ENCODE measurements at places on chromosomes 2 and 18. TPM values are rescaled to one million over a fixed set of nuclear protein-coding genes. Genes with fewer than 3 reads are reported as not detected.

Gene CABYR
- total RNA-seq: 2.1 TPM

Gene LRRTM4
- not detected for total RNA-seq

Gene GYPC
- total RNA-seq: 172 TPM

Gene TLX2
- total RNA-seq: not detected

Gene MOGAT1
- total RNA-seq: not detected

Gene C2orf72
- total RNA-seq: 2.6 TPM

Gene IL1R1
- total RNA-seq: 0.63 TPM

Gene PLEK
- 4.8 TPM for total RNA-seq

Gene GAL3ST2
- total RNA-seq: 0.89 TPM

Gene RAB6C
- not detected for total RNA-seq

Gene GPBAR1
- total RNA-seq: 0.16 TPM

Gene PLA2R1
- not detected for total RNA-seq

- peaks cover 11% of the 10 kb centered on the region for H3K27me3 ChIP-seq
- no peaks in the 10 kb centered on the region for H3K36me3 ChIP-seq
- DNase-seq: no peak
Observed at GRCh38 chr2:219028996-219029828, 12.1 kb downstream of the CFAP65 start.

- no peak for DNase-seq
- H3K27me3 ChIP-seq: no peaks in the 10 kb centered on the region
- H3K36me3 ChIP-seq: peaks cover 3% of the 10 kb centered on the region
Observed at GRCh38 chr2:201349601-201350000, 7.5 kb downstream of the FLACC1 start.

DNA sequence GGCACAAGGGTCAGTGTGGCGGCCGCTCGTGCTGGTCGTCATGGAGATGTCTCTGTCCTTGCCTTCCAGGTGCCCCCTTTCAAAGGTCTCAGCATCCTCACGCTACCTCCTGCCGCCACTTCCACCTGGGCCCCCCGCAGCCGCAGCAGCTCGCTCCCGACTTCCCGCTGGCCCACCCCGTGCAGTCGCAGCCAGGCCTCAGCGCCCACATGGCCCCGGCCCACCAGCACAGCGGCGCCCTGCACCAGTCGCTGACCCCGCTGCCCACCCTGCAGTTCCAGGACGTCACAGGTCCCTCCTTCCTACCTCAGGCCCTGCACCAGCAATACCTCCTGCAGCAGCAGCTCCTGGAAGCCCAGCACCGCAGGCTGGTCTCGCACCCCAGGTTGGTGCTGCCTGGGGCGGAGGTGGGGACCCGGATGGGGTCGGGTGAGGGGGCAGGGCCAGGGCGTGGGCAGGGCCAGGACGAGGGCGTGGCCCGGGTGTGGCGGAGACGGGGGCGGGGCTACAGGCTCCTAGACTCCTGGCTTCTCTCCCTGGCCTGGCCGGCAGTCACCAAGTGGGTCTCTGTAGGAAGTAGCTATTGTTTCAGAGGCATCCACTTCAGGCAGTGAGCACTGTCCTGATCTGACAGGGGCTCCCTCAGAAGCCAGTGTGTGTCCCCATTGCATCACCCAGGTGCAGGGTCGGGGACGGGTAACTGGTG, 223.7 kb downstream of the LOXHD1 start:
- H3K36me3 ChIP-seq: no peaks in the 10 kb centered on the region
- no peak overlapping the region for H3K27ac ChIP-seq
- H3K27me3 ChIP-seq: no peaks in the 10 kb centered on the region
- H3K4me1 ChIP-seq: no peaks in the 10 kb centered on the region

DNA sequence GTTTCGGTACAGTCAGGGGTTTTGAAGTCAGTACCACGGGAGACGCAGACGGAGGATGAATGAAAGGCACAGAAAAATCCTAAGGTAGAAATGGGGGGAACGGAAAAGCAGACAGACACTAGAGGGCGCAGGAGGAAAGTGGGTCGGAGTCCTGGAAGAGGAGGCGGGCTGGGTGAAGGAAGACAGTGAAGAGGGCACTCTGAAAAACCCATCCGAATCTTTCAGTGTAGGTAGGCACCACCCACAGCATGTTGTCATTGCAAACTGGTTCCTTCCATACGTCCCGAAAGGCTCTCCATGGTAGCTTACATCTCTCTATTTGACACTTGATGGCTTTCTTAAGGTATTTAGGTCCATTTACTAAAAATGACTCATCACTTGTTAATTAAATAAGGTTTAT, 18.5 kb upstream of the ZNF236 start:
- no peak overlapping the region for H3K27ac ChIP-seq
- H3K4me3 ChIP-seq: no peak overlapping the region
- DNase-seq: peak; percentile 82
- peaks cover 14% of the 10 kb centered on the region for H3K27me3 ChIP-seq
- H3K4me1 ChIP-seq: peaks cover 9% of the 10 kb centered on the region

DNA sequence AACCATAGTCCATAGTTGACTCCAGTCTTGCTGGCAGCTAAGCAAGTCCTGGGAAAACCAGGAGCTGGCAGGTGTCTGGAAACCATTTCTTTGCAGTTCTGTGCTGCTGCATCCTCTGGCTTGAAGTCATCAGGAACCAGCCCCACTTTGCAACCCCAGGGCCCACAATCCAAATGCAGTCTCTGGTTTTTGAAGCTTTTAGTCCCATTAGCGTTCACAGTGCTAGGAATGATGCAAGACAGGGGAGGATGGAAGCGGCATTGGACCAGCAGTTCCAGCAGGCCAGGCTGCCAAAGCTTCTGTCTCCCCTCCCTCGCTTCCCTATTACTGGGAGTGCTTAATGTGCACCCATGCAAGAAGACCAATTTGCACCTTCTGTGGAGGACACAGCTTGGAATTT, 106.4 kb downstream of the ZBTB7C start:
- H3K27me3 ChIP-seq: no peaks in the 10 kb centered on the region
- peaks cover 5% of the 10 kb centered on the region for H3K4me1 ChIP-seq
- H3K27ac ChIP-seq: no peak overlapping the region
- H3K36me3 ChIP-seq: no peaks in the 10 kb centered on the region
- no peak overlapping the region for H3K4me3 ChIP-seq
- no peak for DNase-seq

GRCh38 chr2:96533292-96534073, 3.1 kb upstream of the ARID5A start:
- no peak overlapping the region for H3K4me3 ChIP-seq
- H3K27ac ChIP-seq: peak overlapping the region; percentile 25
- H3K36me3 ChIP-seq: peaks cover 8% of the 10 kb centered on the region
- no peak for DNase-seq

DNA sequence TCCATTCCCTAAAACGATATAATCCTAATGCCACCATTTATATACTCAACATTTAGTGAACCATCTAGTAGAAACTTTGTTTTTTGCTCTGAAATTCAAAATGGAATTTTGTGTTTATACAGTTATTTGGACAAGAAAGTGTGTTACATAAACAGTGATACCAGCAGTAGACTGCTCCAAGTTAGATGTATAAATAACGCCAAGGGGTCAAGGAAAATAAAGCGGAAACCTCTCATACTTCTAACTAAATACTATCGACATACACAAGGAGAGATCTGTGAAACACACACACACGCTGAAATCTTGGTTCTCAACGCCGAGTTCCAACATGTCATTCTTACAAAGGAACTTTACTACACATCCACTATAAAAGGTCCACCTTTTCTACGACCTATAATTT, 1.2 kb downstream of the TXNL1 start:
- peak overlapping the region; percentile 96 for H3K27ac ChIP-seq
- DNase-seq: no peak
- H3K27me3 ChIP-seq: no peaks in the 10 kb centered on the region
- peaks cover 38% of the 10 kb centered on the region for H3K4me1 ChIP-seq
- H3K36me3 ChIP-seq: peaks cover 34% of the 10 kb centered on the region
- H3K4me3 ChIP-seq: peak overlapping the region; percentile 100

DNA sequence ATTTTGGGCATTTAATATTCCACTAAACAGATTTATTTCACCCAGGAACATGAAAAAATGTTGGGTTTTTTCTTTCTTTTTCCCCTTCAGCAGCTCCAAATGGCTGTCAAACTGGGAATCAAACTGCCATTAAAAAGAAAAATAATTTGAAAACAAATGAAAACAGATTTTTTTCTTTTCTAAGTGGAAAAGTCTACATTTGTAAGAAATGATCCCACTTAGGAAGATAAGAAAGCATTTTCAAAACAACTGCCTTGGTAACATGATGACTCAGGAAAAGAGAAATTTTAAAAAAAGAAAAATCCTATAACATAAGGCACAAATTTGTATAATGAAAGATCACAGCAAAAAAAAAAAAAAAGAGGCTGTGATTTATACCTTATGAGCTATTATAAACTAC, 20.0 kb downstream of the ZNF521 start:
- H3K27ac ChIP-seq: no peak overlapping the region
- no peaks in the 10 kb centered on the region for H3K36me3 ChIP-seq
- DNase-seq: no peak
- H3K4me1 ChIP-seq: no peaks in the 10 kb centered on the region
- H3K4me3 ChIP-seq: no peak overlapping the region

GRCh38 chr18:35026407-35027061, 14.7 kb upstream of the MAPRE2 start:
- H3K27me3 ChIP-seq: no peaks in the 10 kb centered on the region
- DNase-seq: no peak
- peaks cover 48% of the 10 kb centered on the region for H3K4me1 ChIP-seq
- no peak overlapping the region for H3K4me3 ChIP-seq
- H3K27ac ChIP-seq: peak overlapping the region; percentile 68
- H3K36me3 ChIP-seq: no peaks in the 10 kb centered on the region

GRCh38 chr2:48334180-48334579, 195.8 kb upstream of the STON1 start:
- H3K27me3 ChIP-seq: no peaks in the 10 kb centered on the region
- peaks cover 47% of the 10 kb centered on the region for H3K4me1 ChIP-seq
- no peak overlapping the region for H3K27ac ChIP-seq
- H3K4me3 ChIP-seq: no peak overlapping the region
- no peak for DNase-seq

- DNase-seq: peak; percentile 11
- H3K27me3 ChIP-seq: peaks cover 4% of the 10 kb centered on the region
- H3K4me3 ChIP-seq: no peak overlapping the region
- H3K4me1 ChIP-seq: no peaks in the 10 kb centered on the region
- no peaks in the 10 kb centered on the region for H3K36me3 ChIP-seq
- H3K27ac ChIP-seq: no peak overlapping the region
Observed at GRCh38 chr2:30026091-30027055, 105.0 kb upstream of the ALK start.

GRCh38 chr2:196249860-196250259, 78.5 kb upstream of the STK17B start:
- H3K4me3 ChIP-seq: peak overlapping the region; percentile 5
- peaks cover 17% of the 10 kb centered on the region for H3K36me3 ChIP-seq
- peaks cover 83% of the 10 kb centered on the region for H3K4me1 ChIP-seq
- H3K27ac ChIP-seq: peak overlapping the region; percentile 82
- DNase-seq: no peak

DNA sequence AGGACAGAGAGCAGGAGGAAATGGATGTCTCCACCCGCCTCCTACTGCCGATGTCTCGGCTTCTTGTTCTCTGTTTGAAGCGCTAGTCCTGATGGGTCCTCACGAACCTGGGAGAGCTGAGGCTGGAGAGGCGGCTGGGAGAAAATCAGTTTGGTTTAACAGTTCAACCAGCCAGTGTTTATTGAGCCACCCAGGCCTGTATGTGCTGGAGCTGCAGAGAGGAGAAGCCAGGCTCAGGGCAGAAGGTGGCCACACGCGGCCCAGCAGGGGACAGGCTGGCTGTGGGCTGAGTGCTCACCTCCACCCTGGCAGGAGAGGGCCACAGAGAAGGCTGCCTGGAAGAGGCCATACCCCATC, 202.1 kb downstream of the CYP26B1 start:
- no peaks in the 10 kb centered on the region for H3K36me3 ChIP-seq
- H3K4me3 ChIP-seq: no peak overlapping the region
- H3K4me1 ChIP-seq: no peaks in the 10 kb centered on the region
- DNase-seq: no peak
- H3K27ac ChIP-seq: no peak overlapping the region

DNA sequence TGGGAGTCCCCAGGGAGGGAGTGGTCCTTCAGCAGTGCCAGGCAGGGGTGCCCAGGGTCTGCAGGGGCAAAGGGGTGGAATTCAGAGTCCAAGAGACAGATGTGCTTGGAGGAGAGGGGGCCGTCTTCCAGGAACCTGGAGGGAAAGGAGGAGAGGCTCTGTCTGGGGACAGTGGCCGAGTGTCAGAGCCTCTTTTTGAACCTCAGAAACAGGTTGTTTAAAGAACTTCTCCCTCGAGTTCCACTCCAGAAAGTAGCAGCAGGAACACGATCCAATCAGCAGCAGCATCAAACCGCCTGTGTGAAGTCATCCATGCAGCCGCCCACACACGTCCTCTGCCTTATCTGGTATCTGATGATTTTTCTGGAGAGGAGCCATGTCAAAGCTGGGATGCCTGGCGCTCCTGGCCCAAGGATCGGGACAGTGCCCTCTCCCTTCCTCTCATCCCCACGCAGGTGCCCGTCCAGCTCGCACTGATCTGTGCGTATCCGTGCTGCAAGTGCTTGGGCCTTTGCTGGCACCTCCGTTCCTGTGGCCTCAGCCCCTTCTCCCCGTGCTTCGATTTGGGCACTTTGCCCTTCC, 205.1 kb downstream of the NDUFA10 start:
- peaks cover 3% of the 10 kb centered on the region for H3K27me3 ChIP-seq
- no peak overlapping the region for H3K27ac ChIP-seq
- no peak overlapping the region for H3K4me3 ChIP-seq
- no peaks in the 10 kb centered on the region for H3K36me3 ChIP-seq

- H3K27me3 ChIP-seq: no peaks in the 10 kb centered on the region
- H3K36me3 ChIP-seq: no peaks in the 10 kb centered on the region
- H3K4me1 ChIP-seq: no peaks in the 10 kb centered on the region
- no peak for DNase-seq
- H3K27ac ChIP-seq: no peak overlapping the region
Observed at GRCh38 chr2:6254441-6254840, 562.3 kb downstream of the SOX11 start.

DNA sequence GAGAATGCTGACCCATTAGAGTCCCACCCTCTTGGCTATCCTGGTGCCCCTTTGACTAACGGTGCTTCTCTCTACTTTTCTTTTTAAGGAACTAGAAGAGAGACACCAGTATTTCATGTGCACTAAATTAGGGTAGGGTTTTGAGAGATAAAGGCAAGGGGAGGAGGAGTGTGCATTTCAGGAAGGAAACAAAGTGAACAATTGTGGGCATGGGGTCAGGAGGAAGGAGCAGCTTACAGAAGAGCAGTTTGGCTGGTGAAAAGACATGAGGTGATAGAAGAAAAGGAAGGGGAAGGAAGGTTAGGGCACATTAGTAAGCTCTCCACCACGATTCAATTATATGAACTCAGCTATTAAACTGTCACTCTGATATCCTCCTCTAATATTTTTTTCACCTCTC, 105.8 kb upstream of the CTAGE1 start:
- no peaks in the 10 kb centered on the region for H3K36me3 ChIP-seq
- H3K4me3 ChIP-seq: no peak overlapping the region
- H3K4me1 ChIP-seq: no peaks in the 10 kb centered on the region
- no peak overlapping the region for H3K27ac ChIP-seq

Measured in activated CD8-positive, alpha-beta T cell treated with anti-CD3 and anti-CD28 coated beads for 36 hours (primary cell).